ENCODE measurements at places on chromosomes 4 and X.
A peak's percentile ranks its signal among the peaks of the same experiment; 100 is the strongest.

DNA sequence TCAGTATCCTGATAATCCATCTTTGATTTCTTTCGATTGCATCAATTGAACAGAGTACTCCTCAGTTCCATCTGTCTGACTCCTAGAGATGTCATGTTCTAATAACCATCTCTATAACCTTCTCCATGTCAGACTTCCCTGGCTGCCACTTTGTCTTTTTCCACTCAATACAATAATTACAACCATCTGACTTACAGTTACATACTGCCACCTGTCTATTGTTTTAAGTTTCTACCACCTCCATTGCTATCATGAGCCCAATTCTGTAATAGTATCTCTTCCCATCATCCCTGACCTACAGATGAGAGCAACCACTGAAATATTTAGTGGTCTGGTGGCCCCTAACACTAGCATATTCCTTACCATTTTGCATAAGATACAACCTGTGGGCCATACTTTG is 439.2 kb upstream of the FAM47C start:
- DNase-seq = no peak

DNA sequence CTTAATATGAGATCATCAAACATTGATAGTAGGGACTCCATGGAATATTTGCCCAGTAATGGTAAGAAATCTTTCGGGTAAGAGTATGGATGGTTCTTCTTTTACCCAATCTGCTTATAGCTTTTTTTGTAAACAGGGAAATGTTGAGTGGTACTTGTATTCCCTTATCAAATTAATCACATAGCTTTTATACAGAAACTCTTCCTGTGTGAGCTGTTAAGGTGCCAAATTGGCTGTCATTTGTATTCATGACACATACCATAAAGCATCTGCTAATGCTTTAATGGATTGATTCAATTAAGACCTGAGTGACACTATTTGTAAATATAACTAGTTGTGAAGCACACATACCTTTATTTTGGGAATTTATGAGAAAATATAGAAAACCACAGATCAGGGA is 34.2 kb downstream of the KLF3 start:
- no peak for DNase-seq

GRCh38 chrX:132023896-132024386 is 839 bp downstream of the STK26 start:
- DNase-seq = no peak

DNA sequence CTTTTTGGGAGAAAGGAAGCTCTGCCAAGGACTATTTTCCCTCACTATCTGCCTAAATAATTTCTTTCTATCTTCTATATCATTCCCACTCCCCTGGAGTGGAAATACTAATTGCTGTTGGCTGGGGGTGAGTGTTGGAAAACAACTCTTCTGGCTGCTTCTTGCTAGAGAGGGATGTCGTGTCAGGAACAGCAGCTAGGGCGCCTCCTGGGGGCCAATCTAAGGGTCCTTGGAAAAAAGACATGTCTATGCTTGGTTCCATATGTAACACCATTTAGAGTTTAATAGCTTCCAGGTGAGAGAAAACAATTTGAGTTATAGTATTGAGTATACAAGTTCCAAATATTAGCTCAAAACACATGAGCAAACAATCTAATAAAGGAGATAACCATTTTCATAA is 111.3 kb downstream of the MAGEE1 start:
- no peak for DNase-seq

DNA sequence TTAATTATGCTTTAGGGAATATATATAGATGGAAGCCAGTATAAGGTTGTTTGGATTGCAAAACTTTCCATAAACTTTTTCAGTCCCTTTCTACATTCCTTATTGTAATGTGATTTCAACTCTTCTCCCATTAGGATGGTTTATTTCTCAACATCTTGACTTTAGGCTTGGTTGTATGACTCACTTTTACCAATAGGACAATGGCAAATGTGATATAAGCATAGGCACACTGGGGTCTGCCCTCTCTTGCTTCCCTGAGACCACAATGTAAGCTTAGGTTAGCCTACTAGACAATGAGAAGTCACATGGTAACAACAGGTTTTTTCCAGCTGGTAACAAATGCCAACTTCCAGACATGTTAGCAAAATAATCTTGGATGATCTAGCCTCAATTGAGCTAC is 163.3 kb upstream of the RBPJ start:
- no peak for DNase-seq

- DNase-seq = no peak
Measured at GRCh38 chr4:87174672-87175071, 45.7 kb downstream of the KLHL8 start.

DNA sequence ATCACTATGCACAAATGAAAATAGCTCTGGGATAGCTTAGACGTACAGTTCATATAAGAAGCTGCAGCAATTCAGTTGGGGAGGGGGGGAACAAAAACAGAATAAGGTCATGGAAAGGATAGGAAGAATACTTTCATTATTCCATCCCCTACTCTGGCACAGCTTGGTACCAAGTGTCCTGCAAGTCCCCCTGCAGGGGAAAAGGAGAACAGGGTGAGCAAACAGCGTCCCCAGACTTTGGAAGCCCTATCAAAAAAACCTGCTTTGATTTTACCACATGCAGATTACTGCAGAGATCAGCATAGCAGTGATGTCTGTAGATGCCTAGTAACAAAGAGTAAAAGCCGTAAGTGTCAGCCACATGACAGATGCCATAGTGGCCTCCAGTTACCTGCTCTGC is 209.4 kb upstream of the NEIL3 start:
- no peak for DNase-seq

- DNase-seq = no peak
Measured at GRCh38 chr4:43089730-43090129, 197.2 kb downstream of the GRXCR1 start.

DNA sequence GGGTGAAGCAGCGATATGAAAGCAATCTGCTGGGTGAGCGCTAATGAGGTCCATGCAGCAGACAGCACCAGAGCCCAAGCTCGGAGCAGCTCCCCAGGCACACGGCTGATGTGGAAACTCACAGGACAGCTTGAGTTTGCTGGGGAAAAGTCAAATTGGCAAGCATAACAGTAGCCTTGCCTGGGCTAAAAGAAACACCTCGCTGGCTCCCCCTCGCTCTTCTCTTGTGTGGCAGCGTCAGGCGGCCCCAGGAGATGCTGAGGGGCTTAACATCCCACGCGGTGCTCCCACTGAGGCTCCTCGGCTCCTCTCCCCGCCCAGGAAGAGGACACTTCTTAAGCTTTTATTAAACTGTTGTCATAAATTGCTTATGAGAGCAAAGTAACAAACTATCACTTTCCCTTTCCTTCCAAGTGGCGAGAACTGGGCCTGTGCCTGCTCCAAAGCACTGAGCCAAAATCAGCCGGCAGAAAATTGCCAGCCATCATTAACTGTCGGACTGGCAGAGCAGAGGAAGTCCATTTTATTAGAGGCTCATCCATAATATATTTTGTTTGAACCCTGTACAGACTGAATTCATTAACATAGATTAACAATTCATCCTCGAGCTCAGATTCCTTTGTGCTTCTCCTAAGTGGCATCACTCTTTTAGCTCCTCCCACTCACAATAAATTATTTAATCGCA is 111.4 kb downstream of the TSPAN5 start:
- peak; percentile 74 for DNase-seq

- DNase-seq = no peak
Measured at GRCh38 chr4:21949073-21949457, 493 bp upstream of the KCNIP4 start.

GRCh38 chr4:34972189-34972588 is 1272.1 kb downstream of the ARAP2 start:
- no peak for DNase-seq

DNA sequence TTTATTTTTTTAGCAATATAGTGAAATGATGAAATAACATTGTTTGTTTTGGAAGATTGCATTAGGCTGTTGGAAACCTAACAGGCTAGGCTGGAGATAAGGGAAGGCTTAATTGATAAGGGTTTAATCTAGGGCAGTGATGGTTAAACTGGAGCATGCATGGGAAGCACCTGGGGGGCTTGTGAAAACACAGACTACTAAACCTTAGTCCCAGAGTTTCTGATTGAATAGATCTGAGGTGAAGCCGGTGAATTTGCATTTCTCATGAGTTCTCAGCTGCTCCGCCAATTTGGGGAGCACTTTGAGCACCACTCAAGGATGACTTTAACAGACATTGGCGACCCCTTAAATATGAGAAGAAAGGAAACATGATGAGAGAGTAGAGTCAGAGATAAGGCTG is 11.5 kb downstream of the STK26 start:
- no peak for DNase-seq

GRCh38 chr4:3437582-3437936 is 4.2 kb upstream of the HGFAC start:
- DNase-seq = no peak

- DNase-seq = no peak
Measured at GRCh38 chr4:128247906-128248305, 39.7 kb downstream of the PGRMC2 start.

DNA sequence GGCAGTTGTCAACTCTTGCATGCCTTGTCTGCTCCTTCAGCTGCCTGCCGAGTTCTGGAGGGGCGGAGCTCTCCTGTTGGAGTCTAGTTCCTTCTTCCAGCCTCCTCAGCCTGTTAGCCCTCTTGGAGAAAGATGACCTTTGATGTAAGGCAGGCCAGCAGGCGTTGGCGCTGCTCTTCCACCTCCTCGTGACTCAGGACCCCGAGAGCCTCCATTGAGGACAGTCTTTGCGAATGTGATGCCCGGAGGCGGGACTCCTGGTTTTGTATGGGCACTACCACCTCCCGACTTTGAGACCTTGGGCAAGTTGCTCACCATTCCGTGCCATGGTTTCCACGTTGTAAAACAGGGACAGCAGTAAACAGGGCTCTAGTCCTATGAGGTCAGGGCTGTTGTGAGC is 108.3 kb downstream of the TENM3 start:
- DNase-seq = no peak

DNA sequence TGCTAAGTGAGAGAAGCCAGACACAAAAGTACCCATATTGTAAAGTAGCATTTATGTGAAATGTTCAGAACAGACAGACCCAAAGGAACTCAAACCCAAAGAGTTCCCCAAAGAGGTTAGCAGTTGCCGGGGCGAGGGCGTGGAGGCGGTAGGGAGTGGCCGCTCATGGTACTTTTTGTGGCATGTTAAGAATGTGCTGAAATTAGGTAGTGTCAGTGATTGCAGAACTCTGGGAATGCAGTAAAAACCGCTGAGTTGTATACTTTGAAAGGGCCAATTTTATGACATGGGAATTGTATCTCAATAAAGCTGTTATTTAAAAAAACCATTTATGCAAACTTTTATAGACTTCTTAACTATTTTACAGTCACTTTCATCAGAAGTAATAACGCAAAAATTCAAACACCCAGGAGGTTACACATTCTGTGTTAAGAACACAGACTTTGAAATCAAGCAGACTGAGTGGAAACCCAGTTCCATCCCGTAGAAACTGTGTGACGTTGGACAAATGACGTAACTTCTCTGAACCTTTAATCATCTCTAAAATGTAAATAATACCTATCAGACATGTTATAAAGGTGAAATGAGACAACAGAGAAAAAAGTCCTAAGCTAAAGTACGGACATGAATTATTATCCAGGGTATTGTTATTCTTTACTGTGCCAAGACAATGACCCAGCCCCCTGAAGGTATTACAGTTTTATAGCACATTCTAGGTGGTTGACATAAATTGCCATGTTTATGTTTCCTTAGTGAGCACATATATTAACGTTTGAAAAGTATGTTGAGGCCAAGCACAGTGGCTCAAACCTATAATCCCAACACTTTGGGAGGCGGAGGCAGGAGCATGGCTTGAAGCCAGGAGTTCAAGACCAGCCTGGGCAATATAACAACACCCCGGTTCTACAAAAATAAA is 19.7 kb downstream of the ZFP42 start:
- DNase-seq = no peak

DNA sequence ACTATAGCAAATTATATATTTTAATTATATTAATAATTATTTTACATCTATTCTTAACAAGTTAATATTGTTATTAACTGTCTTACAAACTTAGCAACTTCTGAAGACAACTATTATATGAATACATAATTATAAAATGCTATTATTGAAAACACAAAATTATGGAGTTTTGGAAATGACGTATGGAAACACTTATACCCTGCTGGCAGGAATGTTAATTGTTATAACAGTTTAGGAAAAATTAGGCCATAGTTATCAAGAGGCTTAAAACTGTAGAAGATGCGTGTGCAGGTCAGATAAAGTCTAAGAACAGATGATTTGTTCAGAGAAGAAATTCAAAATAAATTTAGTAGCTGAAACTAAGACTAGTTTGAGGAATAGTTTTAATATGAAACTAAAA is 211.7 kb downstream of the FAT4 start:
- no peak for DNase-seq

GRCh38 chr4:145061318-145061920 is 36.6 kb downstream of the ANAPC10 start:
- peak; percentile 58 for DNase-seq

DNA sequence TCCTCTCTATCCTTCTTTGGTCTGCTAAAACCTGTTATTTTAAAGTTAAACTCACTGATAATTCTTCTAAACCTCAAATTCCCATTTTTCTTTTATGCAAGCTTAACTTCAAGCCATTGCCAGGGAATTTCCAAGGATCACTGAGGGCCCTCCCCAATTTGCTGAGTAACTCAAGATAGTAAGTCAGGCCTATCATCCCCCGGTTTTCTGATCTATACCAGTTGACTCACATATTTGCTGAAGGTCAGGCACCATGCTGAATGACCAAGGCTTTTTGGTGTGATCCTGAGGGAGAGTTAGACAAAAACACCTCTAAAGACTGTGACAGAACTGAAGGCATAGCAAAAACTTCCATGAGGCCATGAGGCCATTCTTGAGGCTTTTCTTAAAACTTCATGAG is 1301.9 kb downstream of the PCDH7 start:
- DNase-seq = no peak

GRCh38 chr4:159508917-159509500 is 406.1 kb downstream of the RAPGEF2 start:
- no peak for DNase-seq

DNA sequence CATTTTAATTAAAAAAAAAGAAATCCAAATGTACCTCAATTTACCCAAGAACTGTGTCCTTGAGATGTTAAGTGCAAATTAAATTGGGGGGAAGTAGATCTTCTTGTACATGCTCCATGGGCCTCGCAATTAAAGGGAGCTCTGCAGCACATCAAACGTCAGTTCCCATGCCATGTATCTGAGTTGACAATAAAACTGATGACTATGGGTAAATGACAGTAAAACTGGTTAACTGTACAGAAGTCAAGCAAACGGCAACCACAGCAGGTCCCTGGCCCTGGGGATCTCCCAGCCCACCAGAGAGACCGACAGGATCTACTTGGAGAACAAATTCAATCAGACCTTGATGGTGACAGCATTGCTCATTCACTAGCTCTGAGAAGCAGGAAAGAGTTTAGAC is 32.8 kb upstream of the XPNPEP2 start:
- DNase-seq = no peak

DNA sequence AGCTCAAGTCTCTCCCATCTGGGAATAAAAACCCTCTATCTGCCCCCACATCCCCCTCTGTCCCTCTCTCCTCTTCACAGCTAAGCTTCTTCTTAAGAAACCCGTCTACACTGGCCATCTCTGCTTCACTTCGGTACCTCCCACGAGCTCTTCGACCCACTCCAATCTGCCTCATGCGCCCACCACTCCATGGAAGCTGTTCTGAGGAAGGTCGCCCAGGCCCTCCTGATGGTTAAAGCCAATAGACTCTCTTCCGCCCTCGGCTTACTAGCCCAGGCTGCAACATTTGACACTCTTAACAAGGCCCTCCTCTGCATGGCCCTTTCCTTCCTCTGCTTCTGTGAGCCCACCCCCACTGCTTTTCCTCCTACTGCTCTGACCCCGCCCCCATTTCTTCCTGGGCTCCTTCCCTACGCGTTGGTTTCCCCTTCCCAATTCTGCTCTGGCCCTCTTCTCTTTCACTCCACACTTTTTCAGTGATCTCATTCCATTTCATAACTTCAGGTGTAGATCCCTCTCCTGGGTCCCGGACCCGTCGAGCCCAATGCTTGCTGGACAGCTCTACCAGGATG is 11.8 kb downstream of the IQSEC2 start:
- no peak for DNase-seq

Measured in Ammon's horn (tissue), 1 donor.